ENCODE measurements at places on chromosomes 16 and 17.
A peak's percentile ranks its signal among the peaks of the same experiment; 100 is the strongest.

DNA sequence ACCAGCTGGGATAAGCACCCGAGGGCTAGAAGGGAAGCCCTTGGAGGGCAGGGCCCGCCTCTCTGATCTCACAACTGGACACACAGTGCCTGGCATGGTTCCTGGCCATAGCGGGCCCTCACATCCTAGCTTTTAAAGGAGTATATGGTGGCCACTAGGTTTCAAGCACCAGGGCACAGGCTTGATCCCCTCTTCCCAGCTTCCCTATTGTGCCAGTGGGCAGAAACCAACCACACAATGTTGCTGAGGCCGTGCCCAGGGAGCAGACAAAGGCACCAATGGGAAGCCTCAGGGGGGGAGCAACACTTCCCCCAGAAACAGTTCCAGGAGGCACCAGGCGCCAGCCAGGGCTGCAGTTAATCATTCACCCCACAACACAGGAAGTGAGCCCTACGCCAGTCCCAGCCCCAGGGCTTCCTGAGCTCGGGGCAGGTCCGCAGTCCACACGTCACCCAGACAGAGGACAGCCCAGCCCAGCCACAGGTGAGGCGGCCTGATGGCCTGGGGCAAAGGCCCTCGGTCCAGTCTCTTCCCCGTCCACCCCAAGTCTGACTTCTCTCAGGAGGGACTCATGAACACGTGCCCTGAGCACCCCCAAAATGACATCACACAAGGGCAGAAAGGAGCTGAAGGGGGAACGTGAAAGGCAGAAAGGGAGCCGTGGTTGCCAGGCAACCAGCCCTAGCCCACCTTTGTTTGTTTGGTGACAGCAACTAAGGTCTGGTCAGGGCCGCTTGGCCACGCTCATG is 12.8 kb downstream of the SMIM5 start:
- no peak for DNase-seq

GRCh38 chr17:82418001-82418986 is at the start of the genes HEXD and OGFOD3:
HEXD (plus strand) TSS chr17:82418347; CDS start chr17:82419800, 1,453 bp downstream.
OGFOD3 (minus strand) TSS chr17:82418586; CDS start chr17:82418485, 101 bp downstream.
- DNase-seq, result peak; percentile 82

DNA sequence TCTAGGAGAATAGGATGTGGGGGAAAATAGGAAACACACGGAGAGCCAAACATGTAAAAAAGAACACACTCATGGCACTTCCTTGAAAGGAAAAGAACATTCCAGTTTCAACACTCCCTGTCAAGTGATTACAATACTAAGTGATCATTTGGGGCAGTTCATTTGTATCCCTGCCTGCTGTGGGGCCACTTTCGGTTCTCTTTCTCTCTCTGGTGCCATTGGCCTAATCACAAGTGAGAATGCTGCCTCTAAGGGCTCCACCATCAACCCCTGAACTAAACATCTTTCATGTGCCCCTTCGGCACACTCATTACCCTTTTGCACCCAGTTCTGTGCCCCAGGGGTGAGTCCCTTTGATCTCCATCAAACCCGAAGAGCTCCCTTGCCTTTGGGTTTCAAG is 197.3 kb downstream of the CEP112 start:
- DNase-seq, result no peak

DNA sequence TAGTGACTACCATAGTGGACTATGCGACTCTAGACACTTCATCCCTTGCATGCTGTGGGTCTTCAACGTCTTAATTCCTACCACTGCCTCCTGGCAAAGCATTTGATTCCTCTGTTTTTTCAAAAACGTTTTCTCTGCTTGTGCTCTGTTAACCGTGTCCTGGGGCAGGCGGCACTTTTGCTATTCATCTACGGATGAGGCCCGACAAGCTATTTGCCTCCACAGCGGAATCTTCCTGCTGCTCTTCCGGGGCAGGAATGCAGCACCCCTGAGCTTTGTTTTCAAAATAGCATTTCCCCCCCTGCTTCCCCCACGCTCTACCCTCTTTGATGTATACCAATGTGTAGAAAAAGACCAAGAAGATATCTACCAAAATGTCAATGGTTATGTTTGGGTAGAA is 39.8 kb upstream of the METTL16 start:
- no peak for DNase-seq

DNA sequence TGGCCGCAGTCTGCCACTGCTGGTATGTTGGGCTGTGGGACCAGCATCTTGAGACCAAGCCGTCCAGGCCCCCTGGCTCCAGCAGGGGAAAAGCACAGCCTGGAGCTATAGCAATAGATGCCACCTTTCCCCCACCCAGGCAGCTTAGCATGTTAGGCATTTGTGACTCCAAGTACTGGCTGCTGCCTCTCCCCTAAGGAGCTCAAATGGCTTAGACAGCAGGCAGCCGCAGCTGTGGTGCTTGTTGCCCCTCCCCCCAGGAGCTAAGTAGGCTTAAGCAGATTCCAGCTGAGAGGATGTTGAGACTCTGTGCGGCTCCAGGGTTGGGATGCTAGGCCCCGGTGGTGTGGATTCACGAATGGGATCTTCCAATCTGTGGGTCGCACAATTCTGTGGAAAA is 88.8 kb upstream of the ANKFN1 start:
- DNase-seq, result no peak

GRCh38 chr16:64452446-64452845 is 669.4 kb downstream of the CDH11 start:
- no peak for DNase-seq

DNA sequence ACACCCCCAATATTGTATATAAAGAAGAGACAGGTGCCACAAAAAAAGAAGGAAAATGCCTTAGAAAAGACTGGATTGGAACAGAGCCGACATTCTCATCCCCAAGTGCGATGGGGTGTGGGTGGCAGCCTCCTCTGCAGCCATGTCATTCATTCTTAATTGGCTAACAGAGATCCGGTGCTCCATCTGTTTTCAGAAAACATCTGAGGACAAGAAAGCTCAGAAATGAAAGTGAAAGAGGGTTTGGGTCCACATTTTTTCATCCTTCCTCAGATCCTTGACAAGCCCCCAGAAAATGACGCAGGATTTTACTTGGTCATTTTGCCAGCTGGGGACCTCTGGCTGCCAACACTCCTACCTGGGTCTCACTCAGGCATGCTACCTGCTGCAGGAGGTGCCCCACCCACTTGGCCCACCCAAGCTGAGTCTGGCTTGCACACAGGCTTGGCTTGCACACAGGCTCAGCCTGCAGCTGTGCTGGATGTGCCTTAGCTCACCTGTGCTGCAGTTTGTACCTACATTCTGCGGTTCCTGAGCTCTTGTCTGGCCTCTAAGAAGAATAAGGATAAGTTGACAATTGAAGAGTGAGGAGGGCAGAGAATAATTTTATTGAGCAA is 21.9 kb downstream of the KIF2B start:
- no peak for DNase-seq

DNA sequence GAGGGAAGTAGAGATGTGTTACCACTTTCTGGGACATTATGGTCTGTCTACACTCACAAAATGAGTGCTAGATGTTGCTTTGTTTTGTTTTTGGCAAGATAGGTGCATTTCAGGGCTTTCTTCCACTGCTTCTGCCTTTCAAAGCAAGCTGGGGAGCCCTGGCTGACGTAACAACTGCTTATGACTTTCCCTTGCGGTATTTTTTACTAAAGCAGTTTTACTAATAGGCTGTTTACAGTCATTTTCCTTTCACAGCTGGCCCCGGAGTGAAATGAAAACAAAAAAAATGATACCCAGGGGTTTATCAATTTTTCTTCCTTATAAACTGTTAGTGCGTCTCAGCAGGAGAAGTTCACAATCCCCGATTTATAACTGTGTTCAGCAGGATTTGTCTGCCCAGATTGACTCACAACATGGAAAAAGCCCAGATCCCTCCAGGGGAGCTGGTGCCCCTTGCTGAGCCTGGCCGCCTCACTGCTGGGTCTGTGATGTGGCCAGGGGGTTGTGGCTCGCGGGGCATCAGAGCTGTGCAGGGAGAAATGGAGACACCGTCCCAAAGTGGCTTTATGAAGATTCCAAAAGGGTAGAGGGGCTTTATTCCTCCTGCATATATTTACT is 184.4 kb upstream of the HS3ST3A1 start:
- DNase-seq, result peak; percentile 35

DNA sequence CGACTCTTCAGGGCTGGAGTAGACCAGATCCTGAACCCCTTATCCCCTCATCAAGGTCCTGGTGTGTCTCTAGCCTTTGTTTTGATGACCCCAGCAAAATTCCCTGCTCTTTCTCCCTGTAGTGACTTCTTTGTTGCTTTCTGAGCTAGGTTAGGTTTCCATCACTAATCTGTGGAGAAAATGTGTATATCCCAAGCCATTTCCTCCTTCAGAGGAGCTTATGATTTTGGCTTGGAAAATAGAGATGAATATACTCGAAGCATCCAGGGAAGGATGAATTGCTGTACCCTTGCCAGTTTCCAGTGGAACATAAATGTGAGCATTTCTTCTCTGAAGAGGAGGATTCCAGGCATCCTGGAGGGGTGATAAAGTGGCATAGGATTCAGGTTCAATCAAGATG is 55.8 kb downstream of the KSR1 start:
- DNase-seq, result no peak

GRCh38 chr16:67187175-67187890 is 2.6 kb downstream of the EXOC3L1 start:
- no peak for DNase-seq

DNA sequence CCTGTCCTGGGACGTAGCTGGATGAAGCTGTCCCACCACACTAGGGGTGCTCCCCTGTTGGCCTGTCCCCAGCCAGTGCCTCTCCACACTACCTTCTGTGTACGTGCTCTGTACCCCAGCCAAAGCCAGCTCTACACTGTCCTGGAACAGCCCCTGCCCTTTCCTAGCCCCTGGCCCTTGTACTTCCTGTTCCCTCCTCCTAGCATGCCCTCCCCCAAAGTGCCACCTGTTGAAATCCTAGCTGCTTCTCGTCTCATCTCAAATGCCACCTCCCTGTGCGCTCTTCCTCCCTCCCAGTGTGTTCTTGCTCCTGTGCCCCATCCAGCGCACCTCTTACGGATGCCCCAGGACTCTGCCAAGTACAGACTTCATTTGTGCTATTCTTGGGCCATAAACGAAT is 33.5 kb downstream of the IRX3 start:
- no peak for DNase-seq

- no peak for DNase-seq
Measured at GRCh38 chr16:50298075-50298460, 31.7 kb downstream of the ADCY7 start.

GRCh38 chr16:89344458-89344834 is 126.9 kb downstream of the ZNF778 start:
- DNase-seq, result no peak

DNA sequence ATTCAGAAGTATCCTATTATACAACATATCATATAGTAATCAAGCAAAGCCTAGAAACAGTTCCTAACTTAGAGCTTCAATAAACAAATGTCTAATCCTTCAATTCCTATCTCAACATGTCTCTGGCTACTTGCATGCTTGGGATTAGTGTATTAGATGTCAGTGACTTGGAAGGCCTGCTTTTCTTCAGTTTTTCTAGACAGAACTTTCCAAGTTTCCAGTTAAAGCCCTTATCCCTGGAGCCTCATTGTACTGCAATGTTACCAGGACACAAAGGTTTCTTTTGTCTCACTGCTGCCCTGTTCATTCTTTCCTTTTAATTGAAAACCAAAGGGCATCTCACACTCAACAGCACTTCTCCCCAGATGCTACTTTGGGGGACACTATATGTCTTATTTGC is 16.5 kb downstream of the PSME3IP1 start:
- no peak for DNase-seq

GRCh38 chr17:80216473-80217456 is 3.4 kb downstream of the SGSH start:
- no peak for DNase-seq

DNA sequence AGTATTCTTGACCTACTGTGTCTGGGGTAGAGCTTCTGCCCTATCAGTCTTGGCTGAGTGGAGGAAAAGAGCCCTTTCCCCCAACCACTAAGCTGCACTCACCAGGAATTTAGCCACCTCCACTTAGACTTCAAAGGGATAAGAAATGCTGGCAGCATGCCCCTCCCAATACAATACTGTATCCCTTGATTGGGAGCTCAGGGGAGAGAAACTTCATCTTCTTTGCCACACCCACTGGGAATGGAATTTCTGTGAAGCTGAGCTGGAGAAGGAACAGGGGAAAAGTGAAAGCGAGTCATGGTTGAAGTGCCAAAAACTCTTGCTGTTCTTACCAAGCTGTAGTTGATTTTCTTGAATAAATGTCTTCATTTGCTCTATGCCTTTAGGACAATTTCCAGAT is 68.8 kb downstream of the CEP112 start:
- no peak for DNase-seq

DNA sequence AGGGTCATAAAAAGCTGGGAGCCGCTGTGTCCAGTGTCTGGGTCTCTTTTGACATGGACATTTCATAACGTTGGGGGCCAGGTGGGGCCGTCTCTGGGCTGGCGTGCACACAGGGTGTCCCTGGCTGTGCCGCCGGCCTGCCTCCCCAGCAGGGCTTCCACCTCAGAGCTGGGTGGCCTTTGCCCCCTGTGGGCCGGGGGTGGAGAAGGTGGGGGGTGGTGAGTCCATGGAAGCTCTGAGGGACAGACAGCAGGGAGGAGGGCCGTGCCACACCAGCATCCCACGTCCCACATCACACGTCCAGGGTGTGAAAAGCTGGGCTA is 908 bp upstream of the SNAI3 start:
- no peak for DNase-seq

GRCh38 chr17:71302721-71303549 is 817.9 kb upstream of the SOX9 start:
- no peak for DNase-seq

DNA sequence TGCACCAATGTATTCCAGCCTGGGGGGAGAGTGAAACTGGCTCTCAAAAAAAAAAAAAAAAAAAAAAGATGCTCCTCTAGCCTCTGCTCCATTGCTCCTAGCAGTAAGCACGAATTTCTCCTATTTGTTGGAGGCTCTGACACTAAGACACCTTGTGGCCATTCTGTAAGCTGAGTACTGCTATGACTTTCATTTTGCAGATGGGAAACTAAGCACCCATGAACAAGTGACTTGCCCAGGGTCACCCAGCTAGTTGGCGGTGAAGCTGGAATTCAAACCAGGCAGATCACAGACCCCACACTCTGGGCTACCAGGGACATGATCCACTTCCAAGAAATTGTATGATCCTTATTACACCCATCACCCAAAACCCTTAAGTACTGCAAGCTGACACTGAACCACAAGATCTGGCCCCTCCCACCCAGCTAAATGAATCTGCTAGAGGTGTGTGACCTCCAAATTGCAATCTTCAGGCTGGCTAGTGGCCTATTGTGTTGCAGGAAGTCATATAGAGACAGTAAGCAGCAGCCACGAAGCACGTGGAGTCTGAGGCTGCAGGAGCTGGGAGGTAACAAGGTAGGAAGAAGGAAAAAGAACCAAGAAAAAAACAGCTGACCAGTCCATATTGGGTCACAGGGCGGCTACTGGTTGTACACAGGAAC is 209.4 kb downstream of the XYLT1 start:
- no peak for DNase-seq

DNA sequence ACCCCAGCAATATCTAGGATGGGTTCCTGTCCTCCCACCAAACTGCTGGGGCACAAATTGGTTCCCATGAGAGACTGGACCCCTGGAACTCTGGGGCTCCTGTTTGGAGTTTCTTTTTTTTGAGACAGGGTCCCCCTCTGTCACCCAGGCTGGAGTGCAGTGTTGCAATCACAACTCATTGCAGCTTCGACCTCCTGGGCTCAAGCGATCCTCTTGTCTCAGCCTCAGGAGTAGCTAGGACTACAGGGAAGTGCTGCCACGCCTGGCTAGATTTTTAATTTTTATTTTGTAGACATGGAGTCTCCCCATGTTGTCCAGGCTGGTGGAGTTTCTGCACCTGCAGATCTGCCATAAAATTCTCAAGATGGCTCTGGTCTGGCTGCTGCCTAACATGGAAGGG is 56.3 kb upstream of the BRD7 start:
- DNase-seq, result no peak
